Neural progenitor cell (in vitro differentiated cells): ENCODE measurements at places on chromosomes 5 and 9.
A peak's percentile ranks its signal among the peaks of the same experiment; 100 is the strongest.

DNA sequence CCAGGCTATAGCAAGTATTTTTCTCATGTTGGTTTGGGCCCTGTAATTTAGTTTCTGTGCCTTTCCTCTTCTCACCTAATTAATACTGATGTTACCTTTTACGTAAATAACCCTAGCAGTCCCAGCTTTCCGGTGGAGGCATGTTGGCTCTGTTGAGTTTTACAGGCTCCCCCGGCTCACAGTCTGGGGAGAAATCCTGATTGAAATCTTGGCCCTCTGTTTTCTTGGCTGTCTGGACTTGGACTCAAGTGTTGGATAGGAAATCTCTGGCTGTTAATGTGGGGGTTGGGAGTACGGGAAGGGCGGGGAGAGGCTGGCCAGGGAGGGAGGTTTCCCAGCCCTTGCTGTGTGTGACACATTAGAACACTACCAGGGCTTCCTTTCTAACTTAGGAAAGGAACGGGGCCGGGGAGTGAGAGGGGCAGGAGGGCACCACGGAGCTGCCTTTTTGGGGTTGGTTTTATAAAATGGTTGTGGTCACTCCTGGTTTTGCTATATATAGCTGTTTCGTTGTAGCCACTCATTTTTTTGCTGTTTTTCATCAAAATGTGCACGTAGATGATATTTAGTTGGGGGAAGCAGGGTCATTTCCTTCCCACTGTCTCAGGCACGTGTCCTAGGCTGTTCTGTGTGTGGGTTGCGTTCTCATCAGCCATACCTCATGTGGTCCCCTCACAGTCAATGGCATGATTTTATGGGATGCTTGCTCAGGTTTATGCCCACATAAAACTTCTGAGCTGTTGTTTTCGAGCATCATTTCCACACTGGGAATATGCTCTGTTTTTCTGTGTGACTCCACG lies 11.0 kb downstream of the TRIO start:
- peak; percentile 48 for DNase-seq

GRCh38 chr9:36933676-36934215 lies 100.3 kb downstream of the PAX5 start:
- DNase-seq = no peak

DNA sequence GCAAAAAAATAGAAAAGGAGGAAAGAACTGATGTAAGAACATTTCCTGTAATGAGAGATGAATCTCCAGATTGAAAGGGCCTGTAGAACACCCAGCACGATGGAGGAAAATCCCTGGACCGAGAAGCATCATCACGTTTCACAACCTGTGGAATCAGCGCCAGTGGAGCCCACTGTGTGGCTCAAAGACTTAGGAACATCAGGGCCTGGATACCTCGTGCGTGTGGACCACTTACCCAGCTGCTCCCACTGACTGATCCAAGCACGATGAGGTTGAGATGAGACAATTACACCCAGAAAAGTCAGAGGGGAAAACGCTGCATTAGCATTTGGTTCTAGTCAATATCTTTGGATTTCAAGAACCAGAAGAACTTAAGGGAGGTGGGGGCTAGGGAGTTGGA lies 224.6 kb downstream of the SYK start:
- no peak for DNase-seq

- DNase-seq = peak; percentile 60
Observed at GRCh38 chr5:52657247-52657645, 130.5 kb upstream of the ITGA1 start.

DNA sequence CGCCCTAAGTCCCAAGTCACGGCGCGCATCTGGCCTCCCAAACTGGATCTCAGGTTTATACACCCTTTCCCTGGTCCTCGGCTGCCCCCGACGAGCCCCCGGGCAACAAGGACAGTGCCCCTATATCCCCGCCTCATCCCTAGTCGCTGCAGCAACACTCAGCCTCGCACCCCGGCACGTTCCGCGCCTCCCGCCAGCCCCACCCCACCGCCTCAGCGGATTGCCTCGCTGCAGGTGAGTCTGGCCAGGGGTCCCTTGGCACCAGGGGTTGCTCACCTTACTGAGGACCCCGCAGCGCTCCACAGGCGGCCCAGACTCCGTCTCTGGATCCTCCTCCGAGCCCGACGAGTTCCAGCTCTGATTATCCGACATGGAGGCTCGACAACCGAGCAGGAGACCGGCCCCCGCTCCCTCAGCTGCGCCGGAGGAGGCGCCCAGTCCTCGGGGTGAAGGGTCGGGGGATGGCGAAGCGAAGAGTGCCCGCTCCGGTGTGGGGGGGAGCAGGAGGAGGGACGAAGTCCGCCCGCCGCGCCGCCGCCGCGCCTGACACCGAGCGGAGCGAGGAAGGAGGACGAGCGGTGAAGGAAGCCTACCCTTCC lies 494 bp downstream of the CERT1 start:
- peak; percentile 76 for DNase-seq

DNA sequence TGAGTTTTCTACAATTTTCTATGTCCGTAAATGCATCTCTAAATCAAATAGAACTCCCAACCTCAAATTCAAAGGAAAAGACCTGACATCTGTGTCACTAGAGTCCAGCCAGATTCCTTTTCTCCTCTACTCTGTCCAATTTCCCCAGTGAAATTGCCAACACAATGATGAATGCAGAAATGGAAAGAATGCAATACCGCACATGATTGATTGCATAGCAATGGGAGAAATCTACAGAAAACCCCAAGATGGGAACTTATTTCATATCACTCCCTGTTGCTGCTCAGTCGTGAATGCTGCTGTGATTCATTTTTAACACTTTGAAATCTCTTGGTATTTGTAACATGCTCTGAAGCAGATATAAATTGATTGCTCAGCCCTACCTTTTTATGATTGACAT lies 355.1 kb upstream of the TUSC1 start:
- DNase-seq = no peak

DNA sequence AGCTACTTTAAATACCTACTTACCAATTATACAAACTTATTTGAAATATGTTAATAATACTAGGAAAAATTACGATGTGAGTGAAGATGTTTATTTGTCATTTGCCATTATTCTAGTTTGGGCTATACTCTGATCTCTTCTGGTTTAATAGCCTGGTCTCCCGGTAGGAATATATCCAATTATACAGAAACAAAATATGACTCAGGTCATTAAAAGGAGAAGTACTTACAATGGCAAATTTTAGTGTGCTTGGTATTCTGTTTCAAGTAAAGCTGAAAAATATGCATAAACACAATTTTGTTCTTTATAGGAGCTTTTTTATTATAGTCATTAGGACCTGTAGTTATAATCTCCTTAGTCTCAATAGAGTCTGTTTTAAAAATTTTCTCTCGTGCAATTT lies 176.8 kb downstream of the SLCO4C1 start:
- DNase-seq = no peak

DNA sequence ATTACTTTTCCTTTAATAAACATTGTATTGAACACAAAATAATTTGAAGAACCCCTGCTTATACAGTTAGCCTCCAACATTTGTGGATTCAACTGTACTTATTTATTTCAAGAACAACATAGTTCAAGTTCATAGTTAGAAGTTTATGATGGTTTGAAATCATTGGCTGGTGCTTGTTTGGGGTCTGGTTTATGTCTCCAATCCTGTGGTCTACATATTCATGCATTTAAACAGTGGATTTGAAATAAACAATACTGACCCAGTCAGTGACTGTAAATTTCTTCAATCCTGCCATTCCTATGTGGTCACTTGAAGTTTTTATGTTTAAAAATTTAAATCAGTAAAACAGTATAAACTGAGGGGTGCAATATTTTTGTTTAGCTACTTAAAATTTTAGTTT lies 145.1 kb upstream of the TRPC7 start:
- no peak for DNase-seq

- no peak for DNase-seq
Observed at GRCh38 chr5:180970336-180970735, 18.3 kb upstream of the BTNL3 start.

GRCh38 chr5:158521995-158522394 lies 577.7 kb downstream of the EBF1 start:
- DNase-seq = no peak

DNA sequence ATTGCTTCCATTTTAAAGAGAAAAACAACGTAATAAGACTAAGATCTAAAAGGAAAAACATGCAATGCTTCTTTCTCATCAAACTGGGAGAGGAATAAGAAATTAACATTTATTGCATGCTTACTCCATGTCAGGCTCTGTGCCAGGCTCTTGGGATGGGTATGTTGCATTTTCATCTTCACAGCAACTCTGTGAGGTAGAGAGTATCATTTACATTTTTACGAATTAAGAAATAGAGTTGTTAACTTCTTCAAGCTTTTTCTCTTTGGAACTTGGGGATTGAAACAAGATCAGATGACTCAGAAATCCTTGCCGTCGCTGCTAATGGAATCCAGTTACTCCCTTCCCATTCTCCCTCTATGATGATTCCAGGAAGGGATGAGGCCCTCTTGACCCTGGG lies 39.5 kb downstream of the PDE8B start:
- DNase-seq = no peak

DNA sequence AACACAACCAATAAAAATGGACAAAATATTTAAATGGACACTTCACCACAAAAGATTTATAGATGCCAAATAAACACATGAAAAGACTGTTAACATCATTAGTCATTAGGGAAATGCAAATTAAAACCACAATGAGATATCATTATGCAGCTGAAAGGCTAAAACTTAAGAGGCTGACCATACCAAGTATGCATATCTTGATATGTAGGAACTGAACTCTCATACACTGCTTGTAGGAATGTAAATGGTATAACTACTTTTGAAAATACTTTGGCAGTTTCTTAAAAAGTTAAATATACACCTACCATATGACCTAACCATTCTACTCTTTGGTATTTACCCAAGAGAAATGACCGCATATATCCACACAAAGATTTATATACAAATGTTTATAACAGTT lies 13.6 kb upstream of the ADAMTS12 start:
- no peak for DNase-seq

- no peak for DNase-seq
Observed at GRCh38 chr9:115240676-115241075, 122.7 kb upstream of the TNC start.

GRCh38 chr5:140261403-140262171 lies 41.3 kb downstream of the PFDN1 start:
- no peak for DNase-seq

GRCh38 chr5:61200582-61201155 lies 38.4 kb upstream of the SMIM15 start:
- DNase-seq = no peak

DNA sequence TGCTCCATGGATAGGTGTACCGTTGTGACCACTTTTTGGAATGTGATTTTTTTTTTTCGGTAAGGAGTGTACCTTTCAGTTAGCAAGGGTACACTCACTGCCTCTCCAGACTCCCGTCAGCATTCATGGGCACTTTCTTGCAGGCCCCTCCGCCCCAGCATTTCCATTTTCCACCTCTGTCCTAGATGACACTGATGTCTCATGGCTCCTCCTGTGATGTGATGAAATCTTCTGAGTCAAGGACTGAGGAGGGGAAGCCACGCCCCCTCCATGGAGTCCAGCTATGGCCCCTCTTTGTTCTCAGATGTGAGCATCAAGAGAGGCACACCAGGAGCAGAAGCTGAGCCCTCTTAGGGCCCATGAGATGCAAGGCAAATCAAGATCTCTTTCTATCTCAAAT lies 61.8 kb downstream of the CTSL start:
- peak; percentile 29 for DNase-seq

DNA sequence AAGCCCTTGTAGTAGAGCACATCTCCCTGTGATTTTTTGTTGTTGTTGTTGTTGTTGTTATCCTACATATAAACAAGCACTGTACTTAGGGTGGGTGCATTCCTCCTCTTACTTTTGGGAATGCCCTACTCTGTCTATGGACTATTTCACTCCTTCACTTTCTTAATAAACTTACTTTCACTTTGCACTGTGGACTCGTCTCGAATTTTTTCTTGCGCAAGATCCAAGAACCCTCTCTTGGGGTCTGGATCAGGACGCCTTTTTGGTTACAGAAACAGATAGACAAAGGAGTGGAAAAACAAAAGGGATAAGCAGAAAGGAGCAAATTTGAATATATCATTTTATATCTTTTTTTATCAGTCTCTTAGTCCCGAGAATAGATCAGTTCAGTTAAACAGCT lies 14.4 kb upstream of the PAIP1 start:
- DNase-seq = no peak

DNA sequence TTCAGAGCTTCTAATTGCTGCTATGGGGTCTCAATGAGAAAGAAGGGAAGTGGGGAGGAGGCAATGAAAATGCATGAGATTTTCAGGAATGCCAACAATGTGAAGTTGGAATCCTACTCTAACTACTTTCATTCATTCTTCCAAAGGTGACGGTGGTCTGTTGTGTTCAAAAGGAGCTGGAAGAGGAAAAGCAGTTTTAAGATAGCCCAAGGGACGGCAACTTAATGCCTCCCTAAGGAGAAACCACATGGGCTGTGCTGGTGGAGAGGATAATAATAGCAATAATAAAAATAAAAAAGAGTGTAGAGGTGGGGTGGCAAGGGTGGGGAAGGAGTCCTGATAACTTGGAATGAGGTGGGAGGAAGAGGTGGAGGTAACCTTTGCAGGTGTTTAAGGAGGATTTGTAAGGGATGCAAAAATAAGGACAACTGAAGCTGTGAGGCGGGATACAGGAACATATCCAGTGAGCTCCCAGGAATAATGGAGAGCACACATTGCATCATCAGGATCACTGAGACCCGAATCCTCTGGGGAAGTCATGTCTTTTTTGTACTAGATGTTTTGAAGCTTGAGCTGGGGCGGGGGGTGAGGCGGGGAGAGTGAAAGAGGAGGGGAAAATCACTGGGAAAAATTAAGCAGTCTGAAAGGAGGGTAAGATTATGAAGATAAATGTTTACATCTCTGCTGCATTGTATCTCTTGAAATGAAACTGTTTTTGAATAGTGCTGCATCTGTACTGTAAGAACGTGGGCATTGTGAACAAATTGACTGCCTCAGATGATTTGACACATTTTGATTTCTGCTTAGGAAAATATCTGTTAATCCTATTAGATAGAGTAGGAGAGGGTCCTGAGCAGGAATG lies 120.1 kb upstream of the TMEM161B start:
- DNase-seq = peak; percentile 61

GRCh38 chr9:95307538-95307937 lies 10.0 kb downstream of the FANCC start:
- DNase-seq = no peak

- no peak for DNase-seq
Observed at GRCh38 chr5:139636975-139637408, 11.2 kb upstream of the CXXC5 start.

GRCh38 chr9:5947912-5948311 lies 57.2 kb downstream of the MLANA start:
- DNase-seq = peak; percentile 23
